Urinary bladder (tissue), 4 donors: ENCODE measurements at places on chromosomes 12 and 14. TPM values are rescaled to one million over a fixed set of nuclear protein-coding genes. Genes with fewer than 3 reads are reported as not detected.
A peak's percentile ranks its signal among the peaks of the same experiment; 100 is the strongest.

The SMAGP gene
- total RNA-seq, result 13.4 TPM

The FOS gene
- 219 TPM for total RNA-seq

The MAP3K9 gene
- total RNA-seq, result 2.7 TPM

The SYCP3 gene
- total RNA-seq, result 0.21 TPM

The ATP2B1 gene
- 183 TPM for total RNA-seq

The VTI1B gene
- total RNA-seq, result 39.2 TPM

The SOX5 gene
- total RNA-seq, result 61.4 TPM

The PTHLH gene
- 13.7 TPM for total RNA-seq

The MARS1 gene
- 55.1 TPM for total RNA-seq

The ACSS3 gene
- total RNA-seq, result 39.7 TPM

The MED6 gene
- 69.3 TPM for total RNA-seq

The CNTN1 gene
- 63.4 TPM for total RNA-seq

The CD163 gene
- 19.1 TPM for total RNA-seq

The CHGA gene
- 3.8 TPM for total RNA-seq

The ZNF26 gene
- total RNA-seq, result 20.0 TPM

DNA sequence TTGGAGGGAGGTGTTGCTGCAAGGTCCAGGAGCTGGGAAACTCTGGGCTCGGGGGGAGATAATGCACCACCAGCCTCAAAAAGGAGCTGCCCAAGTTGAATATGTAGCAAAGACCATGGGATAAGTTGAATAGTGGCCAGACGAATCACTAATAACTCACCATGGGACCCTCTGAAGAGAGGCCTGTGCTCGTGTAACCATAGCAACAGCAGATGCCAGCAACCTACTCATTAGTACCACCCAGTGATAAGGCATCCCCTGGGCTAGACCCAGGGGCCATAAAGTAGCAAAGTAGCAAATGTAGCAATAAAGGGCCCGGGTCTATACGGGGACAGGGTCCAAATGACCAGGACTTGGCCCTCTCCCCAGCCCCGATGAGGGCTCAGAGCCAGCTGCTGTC, 328.0 kb downstream of the DPF3 start:
- no peak for DNase-seq

- DNase-seq, result no peak
These were observed 20.1 kb upstream of the RNASE12 start for GRCh38 chr14:20611277-20611676.

GRCh38 chr14:60317609-60318008, 68.6 kb downstream of the PPM1A start:
- DNase-seq, result no peak

GRCh38 chr12:51507178-51507577, 82.5 kb downstream of the SLC4A8 start:
- no peak for DNase-seq

GRCh38 chr14:39382463-39382862, 49.8 kb downstream of the FBXO33 start:
- no peak for DNase-seq

DNA sequence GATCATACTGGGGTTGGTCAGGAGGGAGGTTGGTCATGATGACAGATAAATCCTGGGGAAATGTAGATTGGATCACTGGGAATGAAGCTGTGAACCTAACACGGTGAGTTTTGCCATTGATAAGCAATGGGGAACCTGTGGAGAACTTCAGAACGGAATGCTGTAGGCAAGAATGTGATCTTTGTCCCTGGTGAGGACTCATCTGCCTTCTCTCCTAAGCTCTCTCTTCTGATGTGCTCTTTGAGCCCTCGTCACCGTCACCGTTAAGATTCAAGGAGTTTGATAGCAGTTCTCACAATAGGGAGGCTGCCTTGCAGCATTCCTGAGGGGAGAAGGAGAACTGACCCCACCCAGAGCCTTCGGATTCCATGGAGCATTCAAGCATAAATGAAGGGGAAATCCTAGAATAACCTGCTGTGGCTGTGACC, 217.6 kb downstream of the ANO6 start:
- no peak for DNase-seq

DNA sequence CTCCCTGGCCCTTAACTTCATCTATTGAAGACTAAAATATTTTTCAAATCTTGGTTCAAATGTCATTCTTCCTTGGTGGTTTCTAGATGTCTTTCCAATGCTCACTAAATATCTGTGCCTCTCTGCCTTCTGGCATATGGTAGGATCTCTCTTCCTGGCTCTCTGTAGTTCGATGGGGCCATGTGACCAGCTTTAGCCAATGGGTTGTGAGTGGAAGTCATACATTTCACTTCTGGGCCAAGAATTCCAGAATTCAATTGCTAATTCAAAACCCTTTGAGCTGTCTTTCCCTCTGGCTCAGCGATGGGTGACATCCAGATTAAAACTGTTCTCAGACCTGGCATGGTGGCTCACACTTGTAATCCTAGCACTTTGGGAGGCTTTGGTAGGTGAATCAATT, 25.8 kb upstream of the CTDSP2 start:
- DNase-seq, result no peak

DNA sequence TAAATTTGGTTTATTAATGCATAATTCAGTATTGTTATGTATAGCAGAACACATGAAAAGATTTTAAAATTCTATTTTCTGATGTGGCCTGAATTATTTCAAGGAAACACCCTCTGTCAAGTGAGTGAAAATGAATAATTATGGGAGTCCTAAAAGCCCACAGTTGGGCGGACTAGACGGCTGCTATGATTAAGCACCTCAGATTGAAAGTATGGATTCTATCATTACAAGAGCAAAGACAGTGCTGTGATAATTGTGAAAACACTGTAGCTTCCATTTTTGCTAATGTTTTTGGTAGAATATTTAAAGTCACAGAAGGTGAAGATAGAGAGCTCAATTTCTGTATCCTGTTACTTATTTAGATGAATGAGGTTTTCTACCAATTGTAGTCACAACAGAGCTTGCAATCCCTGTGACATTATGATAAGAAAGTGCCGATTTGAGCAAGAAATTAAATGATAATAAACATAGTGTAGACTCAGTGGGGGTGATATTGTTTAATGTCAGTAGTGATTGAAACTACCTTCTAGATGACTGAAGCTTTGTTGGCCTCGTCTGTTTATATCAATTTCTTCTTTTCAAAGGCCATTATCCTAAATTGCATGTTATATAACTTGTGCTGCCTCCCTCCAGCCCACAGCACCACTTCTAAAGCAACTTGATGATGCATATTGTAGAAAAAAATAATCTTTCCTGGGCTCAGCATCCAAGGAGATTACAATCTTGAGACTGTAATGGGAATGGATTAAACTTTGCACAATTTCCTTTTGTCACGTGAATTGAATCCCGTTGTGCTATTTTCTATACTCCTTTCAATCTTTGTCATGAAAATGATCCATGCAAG, 359.8 kb downstream of the BTG1 start:
- no peak for DNase-seq

DNA sequence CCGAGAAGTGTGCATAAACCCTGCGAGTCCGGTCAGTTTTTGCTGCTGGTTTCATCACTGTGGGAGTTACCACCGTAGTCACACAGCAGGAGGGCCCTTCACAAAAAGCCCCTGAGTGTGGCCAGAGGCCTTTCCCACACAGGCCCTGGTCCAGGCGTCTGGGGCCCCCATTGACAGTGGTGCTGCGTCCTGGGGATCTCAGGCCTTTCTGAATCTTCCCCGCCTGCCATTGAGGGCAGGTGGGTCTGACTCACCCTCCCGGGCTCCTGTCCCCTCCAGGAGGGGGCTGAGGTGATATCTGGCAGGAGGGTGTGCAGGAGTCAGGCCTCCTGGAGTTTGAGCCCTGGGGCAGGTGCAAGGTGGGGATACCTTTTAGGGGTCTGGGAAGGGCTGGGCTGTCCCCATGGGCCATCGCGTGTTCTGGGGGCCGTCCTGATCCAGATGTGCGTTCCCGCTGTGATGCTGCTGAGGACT, 358.5 kb downstream of the TMEM121 start:
- DNase-seq, result no peak

DNA sequence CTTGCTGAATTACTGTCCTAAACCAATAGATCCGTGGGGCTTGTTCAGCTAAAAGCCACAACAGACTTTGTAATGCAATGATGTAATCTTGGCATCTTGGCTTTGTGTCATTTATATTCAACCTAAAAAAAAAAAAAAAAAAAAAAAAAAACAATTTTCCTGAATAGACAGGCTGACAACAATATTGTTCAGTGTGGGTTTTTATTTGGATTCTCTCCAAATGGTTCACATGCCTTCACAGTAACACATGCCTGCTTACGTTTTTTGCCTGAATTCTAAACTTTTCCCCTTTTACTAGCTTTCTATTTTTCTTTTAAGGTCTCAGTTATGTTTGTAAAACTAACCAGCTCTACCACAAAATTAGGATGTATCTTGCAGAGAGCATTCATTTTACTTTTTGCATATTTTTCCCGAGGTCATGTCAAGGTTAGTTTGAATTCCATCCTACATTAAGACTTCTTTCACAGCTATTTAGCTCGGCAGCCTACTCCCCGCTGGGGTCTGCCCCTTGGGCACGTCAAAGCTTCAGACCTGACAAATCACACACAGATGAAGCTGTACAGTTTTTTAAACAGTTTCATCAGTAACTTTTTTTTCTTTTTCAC, 213.7 kb upstream of the NPAS3 start:
- DNase-seq, result no peak

GRCh38 chr12:22541496-22542155, 2.7 kb downstream of the C2CD5 start:
- no peak for DNase-seq

DNA sequence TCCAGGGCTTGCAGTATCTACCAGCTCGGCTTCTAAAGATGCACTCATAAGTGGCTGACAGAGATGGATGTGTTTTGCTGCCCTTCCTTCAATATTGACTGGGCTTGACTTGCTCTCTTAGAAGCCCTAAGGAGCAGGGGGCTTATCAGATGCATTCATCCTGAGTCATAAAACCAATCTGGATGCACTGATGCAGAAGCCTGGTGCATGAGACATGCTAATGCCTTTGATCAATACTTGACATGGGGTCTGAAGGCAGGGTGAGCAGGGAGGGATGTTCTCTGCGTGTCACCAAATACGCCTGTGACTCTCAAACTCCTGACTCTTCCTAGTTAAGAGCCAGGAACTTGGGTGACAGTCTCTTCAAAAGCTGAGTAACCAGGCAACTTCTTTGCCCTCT, 77.8 kb upstream of the HSPB8 start:
- no peak for DNase-seq

- DNase-seq, result peak; percentile 77
These were observed 75.1 kb downstream of the IRF2BPL start for GRCh38 chr14:76953311-76953945.

DNA sequence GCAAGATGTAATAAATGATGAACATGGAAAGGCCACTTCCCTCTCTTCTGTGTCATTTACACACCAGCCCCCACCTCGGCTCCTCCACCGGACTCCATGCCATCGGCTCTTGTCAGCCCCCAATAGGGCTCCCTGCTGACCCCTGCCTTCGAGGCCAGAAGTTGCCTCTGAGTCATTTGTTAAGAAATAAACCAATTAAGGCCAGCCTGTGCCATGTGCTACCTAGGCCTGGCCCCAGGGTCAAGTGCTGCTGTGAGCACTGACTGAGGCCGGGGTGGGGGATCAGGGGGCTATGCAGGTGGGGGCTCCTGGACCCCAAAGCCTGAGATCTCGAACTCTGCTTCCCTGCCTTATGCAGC, 53.2 kb downstream of the TESC start:
- no peak for DNase-seq

GRCh38 chr12:76042147-76042546, 10.6 kb upstream of the PHLDA1 start:
- no peak for DNase-seq

DNA sequence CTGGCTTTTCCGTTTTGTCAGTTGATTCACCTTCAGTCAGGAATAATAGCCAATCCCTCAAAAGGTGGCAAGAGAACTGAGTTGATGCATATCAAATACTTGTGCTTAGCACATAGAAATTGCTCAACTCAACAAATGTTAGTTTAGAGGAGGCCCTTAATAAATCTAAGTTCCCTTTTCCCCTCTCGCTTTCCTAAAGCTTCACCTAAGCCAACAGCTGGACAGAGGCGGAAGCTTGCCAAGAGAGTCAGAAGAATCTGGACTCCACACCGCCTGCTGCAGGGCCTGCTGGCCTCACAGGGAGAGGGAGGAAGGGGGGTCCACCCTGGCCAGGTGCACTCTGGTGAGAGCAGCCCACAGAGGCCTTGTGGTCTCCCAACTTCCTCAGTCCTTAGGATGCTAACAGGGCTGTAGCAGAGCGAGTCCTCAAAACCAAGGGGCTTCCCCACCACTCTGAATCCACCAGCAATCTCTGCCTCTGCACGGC, 213.1 kb downstream of the CHST11 start:
- DNase-seq, result no peak

DNA sequence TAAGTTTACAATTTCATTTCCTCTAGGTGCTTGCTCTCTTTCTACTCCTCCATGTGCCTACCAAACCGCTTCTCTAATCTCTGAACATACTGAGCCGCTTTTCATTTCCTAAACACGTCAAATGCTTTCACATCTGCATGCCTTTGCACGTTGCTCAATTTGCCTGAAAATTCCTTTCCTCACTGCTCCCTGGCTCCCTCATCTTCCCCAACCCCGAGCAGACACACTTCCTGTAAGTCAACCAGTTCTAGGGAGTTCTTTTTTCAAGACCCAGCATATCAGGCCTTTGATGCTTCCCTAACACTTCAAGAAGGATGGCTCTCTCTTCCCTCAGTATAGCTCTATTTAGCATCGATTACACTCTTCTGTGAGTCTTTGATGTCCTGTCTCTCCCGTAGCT, 50.3 kb downstream of the LMO3 start:
- DNase-seq, result no peak

DNA sequence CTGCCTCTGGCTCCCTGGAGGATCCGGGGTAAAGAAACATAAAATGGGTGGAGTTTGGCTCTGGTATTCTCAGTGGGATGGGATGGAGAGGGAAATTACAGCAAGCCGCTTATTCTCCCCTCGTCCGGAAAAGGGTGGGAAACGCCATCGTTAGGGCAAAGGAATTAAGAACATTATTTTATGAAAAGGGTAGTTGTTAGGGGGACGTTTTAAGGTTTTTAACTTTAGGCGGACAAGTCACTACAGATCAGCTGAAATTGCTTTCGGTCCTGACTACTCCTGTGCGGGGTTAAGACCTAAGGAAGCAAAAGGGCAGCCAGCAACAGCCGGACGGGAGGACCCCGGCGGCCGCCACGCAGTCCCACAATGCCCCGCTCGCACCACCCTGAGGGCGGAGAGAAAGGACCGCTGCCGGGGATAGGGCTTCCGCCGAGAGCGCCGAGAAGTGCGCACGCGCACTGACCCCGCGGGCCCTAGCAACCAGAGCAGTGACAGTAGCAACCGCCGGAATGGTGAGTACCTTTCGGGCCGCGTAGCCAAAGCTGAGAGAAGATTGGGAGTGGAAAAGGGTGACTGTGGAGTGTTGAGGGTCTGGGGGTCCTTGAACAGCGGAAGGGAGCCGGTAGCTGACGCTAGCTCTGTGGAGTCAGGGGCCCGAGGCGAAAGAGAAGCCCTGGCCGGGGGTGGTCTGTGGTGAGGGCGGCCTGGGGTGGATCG, at the start of gene DNAL1:
DNAL1 (plus strand) TSS at position 456 of the 717 bp plus-strand sequence; CDS start at position 510, 54 bp downstream.
- DNase-seq, result peak; percentile 71
